Aorta (tissue), 5 donors: ENCODE measurements at places on chromosomes 4 and X. TPM values are rescaled to one million over a fixed set of nuclear protein-coding genes. Genes with fewer than 3 reads are reported as not detected.
A peak's percentile ranks its signal among the peaks of the same experiment; 100 is the strongest.

- no peak for DNase-seq
Measured at GRCh38 chr4:65337371-65337770, 332.9 kb downstream of the EPHA5 start.

DNA sequence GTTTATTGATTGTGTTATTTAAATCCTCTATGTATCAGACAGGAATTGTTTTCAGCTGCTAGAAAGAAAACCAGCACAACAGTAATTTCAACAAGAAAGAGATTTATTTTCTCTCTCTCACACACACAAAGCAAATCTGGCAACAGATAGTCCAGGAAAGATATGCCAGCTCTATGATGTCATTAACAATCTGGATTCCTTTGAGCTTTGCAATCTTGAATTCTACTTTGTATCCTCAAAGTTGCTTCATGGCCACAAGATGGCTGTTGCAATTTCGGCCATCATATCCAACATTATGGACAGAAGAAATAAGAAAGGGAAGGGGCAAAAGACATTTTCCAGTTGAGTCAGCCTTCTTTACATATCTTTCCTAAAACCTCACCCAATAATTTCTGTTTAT is 19.8 kb upstream of the FMR1 start:
- DNase-seq: no peak

DNA sequence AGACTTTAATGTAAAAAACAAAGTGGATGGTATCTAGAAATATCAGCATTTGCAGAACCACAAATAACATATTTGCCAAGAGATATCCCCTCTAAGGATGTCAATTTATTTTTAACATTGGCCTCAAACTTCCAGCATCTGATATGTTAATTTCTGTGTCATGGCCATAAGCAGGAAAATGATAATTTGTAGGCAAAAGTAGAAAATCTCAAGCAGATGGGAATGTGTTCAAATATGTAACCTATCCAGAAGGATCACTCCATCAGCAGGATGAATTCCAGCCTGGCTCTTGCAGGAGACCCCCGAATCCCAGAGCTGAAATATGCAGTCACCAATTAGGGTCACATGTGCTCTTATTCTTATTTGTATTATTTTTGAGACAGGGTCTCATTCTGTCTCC is 55.4 kb upstream of the PRKX start:
- no peak for DNase-seq

DNA sequence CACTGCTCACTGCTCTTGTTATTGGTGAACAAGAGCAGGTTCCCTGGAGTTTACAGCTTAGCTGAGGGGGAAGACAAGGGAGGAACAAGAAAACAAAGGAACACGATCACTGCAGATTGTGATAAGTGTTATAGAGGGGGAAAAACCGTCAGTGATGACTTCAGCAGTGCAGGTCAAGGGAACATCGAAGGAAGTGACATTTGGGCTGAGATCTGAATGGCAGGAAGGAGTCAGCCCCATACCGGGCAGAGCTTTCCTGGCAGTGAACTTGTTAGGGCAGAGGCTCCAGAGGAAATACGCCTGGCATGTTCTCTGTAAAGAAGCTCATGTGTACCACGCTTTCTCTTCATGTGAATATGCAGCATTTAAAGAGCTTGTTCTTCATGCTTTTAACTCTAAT is 78.1 kb downstream of the LDB2 start:
- no peak for DNase-seq

DNA sequence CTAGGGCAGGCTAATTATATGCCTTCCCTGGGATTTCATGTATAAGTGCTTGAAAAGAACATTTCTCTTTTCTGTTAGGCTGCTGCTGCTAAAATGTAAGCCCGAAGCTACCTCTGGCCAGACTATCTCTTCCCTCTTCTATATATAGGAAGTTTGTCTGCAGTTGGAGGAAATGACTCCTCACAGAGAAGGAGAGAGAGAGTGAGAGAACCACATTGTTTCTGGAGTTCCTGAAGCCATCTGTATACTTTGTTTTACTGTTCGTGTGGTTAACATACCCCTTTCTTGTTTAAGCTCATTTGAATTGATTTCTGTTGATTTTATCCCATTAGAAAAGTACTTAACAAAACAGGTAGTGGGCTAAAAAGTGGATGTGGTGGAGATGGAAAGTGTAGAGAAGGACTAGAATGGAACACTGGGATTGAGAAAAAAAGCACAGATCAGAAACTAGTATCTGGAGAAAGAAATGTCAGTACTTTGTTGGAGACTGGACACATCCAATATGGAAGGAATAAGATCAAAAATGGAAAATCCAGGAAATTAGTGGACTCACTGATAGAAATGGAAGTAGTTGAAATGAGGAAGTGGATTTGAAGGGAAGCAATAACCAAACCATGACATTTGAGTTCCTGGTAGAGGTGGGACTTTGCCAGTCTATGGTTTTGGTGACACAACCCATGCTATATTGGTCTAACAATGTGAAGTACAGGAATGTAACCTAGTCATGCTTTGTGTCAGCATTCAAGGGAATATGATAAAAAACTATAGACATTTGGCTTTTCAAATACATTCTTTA is 112.6 kb downstream of the TMA16 start:
- DNase-seq: no peak

The FAT4 gene
- 6.6 TPM for polyA plus RNA-seq

DNA sequence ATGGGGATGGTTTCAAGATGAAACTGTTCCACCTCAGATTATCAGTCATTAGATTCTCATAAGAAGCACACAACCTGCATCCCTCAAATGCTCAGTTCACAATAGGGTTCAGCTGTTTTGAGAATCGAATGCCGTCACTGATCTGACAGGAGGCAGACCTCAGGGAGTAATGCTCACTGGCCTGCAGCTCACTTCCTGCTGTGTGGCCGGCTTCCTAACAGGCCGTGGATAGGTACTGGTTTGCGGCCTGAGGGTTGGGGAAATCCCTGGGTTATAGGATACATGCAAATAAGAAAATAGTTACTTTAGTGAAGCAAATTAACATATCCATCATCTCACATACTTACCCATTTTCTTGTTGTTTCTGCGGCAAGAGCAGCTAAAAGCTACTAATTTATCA is 160.4 kb downstream of the MAD2L1 start:
- no peak for DNase-seq

The FGFBP2 gene
- polyA plus RNA-seq: not detected

DNA sequence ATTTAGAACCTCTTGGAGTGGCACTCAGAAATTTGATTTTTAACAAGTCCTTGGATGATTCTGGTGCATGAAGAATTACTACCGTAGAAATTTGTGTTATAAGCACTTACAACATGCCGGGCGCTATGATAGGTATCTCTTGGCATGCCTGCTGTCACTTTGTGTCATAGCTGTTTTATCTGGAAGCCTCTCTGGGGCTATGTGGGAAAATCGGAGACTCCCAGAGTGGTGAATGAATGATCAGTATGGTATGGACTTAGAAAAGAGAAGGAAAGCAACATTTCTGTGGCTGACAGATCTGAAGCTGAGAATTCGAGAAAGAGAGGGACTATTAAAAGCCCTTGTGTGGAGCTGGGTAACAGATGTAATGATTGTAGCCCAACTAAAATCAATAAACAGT is 177.4 kb upstream of the MAMLD1 start:
- DNase-seq: no peak

- DNase-seq: no peak
Measured at GRCh38 chrX:17120816-17121215, 174.4 kb downstream of the REPS2 start.

DNA sequence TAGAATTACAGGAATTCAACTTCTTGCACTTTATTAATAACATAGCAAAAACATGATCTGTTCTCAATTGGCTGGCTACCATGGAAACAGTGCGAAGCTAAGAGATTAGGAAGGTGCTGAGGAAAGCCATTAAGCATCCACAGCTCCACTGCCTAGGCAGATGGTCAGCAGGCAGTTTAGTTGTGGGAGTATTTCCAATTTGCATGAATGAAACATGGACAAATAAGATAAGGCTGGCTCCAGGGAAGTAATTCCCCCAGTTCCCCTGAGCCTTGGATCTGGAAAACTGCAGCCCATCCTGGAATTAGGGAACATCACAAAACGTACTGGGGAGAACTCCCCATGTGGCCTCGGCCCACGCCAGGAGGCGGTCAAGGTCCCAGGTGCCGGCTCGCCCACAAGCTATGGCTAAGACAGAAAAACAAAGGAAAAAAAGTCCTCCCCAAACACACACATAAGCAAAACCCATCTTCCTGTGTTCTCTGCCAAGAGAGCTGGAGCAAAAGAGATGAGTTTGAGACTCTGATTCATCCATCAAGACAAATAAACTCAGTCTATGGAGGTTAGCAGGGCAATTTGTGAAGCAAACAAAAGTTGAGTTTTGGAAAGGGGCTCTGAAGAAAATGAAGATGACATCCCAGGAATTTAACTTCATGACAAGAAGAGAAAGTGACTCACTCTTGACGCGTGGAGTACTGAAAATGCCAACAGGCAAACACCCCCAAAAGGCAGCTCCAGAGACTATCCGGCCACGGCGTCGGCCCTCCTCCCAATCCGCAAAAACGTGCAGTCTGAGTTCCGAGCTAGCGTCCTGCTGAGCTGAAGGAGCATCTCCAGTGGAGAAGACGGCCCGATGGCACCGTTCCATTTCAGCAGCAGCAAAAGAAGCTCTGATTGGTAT is 45.1 kb downstream of the IGFBP7 start:
- peak; percentile 85 for DNase-seq

The ITGB1BP2 gene
- polyA plus RNA-seq: 14.9 TPM

DNA sequence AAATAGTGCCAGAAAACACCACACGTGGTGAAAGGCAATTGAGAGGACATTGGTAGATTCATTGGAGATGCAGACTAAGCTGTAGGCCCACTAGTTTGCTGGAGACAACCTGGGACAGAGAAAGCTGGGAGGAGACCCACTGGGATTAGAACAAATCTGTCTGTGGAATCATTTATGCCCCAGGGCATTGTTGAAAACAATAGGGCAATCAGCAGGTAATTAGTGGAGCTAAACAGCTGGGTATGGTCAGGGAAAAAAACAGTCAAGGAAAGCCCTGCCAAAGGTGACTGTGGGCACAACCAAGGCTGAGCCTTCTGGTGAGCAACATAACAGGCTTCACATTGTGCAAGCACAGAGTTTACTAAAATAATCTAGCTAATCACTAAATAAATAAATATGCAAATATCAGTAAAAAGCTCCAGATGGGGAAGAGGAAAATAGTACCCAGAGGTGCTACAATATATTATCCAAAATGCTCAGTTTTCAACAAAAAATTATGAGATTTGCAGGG is 9.0 kb downstream of the TCEAL3 start:
- no peak for DNase-seq

- DNase-seq: no peak
Measured at GRCh38 chrX:46325312-46325877, 219.8 kb downstream of the ZNF674 start.

GRCh38 chr4:151153585-151153984 is 54.2 kb downstream of the RPS3A start:
- DNase-seq: no peak

- no peak for DNase-seq
Measured at GRCh38 chr4:10099499-10100325, 16.9 kb downstream of the WDR1 start.

DNA sequence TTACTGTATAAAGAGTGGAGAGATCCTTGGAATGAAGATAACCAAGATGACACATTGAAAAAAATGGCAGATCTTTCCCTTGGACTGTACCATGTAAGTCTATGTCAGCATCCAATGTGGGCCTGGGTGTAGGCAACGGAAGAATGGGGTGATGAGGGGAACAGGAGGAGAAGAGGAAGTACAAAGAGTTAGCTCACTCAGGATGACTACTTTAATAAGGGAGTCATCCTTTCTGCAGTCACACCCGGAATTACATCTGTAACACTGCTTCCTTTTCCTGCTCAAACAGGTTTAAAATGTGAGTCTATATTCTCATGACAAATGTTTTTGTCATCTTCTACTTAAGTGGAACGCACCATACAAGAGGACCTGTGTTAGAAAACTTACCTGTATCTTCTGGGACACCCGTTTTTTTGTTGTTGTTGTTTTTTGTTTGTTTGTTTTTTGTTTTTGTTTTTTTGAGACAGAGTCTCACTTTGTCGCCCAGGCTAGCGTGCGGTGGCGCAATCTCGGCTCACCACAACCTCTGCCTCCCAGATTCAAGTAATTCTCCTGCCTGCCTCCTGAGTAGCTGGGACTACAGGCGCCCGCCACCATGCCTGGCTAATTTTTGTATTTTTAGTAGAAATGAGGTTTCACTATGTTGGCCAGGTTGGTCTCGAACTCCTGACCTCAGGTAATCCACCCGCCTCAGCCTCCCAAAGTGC is 18.0 kb downstream of the HPSE start:
- DNase-seq: no peak

GRCh38 chrX:102930990-102931756 is 5.9 kb upstream of the RAB40AL start:
- DNase-seq: no peak

DNA sequence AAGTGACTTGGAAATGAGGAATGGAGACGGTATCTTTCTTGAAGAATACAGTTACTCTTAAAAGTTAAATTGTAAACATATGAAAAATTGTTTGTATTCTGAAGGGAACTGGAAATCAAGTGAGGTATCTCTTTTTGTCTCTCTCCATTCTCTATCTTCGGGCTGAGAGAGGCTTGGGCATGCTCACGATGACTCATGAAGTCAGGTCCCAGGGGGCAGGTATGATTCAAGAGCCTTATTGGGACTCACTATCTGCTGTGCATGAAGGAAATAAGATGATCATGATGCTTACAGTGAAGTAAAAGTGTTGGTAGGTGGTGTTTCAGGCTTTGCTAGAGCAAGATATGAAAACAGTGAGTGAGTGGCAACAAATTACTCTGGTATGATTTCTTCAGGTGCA is 200.4 kb upstream of the PITX2 start:
- no peak for DNase-seq

The MTMR8 gene
- 3.0 TPM for polyA plus RNA-seq

DNA sequence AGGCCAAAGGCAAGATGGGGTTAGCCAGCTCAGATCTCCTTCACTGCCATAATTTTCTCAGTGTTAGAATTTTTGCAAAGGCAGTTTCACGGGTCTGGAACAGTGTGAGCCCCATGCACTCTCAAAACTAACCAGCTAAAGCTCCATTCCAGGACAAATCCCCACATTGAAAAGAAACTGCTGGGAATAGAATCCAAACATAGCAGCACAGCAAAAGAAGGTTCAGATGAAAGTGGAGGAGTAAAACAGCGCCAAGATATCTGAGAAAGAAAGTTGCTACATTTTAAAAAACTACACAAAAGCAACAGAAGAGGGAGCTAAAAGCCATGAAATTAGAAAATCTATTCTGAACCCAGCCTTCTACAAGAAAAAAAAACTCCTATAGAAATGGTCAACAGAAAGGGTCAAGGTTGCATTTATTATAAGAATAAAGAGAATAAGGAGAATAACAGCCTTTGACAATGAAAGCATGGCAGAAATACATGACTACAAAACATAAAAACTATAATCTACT is 39.6 kb upstream of the SLC7A3 start:
- no peak for DNase-seq
